Fibroblast of lung (primary cell): ENCODE measurements at places on chromosomes 12 and 14.

GRCh38 chr14:100313464-100314230, 7.4 kb upstream of the SLC25A29 start:
- no peak for DNase-seq

- no peak for DNase-seq
Observed at GRCh38 chr14:36320897-36321381, 502 bp upstream of the MBIP start.

- no peak for DNase-seq
Observed at GRCh38 chr12:91566328-91567099, 383.9 kb upstream of the DCN start.

- no peak for DNase-seq
Observed at GRCh38 chr12:52513736-52514135, 6.5 kb downstream of the KRT5 start.

GRCh38 chr14:101083564-101084435, 180.3 kb upstream of the RTL1 start:
- DNase-seq, result no peak
